ENCODE measurements at places on chromosomes 11 and 22.
A peak's percentile ranks its signal among the peaks of the same experiment; 100 is the strongest.

DNA sequence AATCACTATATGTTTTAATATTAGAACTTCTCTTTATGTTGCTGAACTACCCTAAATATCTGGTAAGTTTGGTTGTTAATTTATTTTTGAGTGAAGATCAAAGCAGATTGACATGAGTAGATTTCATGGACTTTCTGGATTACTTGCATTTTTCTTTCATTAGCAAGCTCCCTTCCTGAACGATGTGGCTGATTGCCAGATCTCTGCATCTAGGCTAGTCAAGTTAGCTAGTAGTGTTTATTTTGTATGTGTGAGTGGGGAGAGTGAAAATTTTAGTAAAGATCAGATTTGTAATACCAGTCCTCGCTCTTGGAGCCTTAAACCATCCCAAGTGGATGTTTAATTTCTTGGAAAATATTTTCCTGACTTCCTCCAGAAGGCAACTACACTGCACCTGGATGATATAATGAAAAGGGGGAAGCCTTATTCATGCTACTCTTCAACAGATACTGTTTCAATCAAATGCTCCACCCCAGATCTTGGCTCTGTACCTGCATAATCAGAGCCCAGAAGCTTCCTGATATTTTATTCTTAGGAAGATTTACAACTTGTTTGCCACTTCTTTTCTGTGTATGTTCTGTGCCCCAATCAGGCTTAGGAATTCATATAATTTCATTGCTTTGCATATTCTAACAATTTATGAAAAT is 143.2 kb upstream of the GRIA4 start:
- no peak for DNase-seq

GRCh38 chr11:70473873-70474690 is 75.8 kb downstream of the CTTN start:
- no peak for DNase-seq

DNA sequence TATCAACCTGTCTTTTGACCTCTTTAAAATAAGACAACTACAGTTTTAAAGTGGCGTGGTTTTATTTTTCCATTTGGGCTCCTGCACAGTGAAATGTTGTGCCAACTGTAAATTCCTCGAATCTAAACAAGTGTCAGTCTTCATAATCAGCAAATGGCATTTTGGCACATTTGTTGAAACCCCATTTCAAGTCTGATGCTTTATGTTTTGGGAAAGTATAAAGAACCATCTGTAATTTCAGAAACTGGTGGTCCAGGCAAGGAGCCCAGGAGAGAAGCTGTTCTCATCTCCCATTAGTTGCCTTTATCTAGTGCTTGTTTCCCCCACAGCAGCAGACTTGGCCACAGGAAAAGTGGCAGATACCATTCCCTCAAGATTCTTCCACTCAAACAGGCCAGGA is 32.7 kb downstream of the VWA5A start:
- no peak for DNase-seq

- peak; percentile 28 for DNase-seq
Measured at GRCh38 chr11:662689-663274, 25.7 kb downstream of the DRD4 start.

- DNase-seq = no peak
Measured at GRCh38 chr11:112345706-112346105, 85.0 kb upstream of the PLET1 start.

- DNase-seq = no peak
Measured at GRCh38 chr11:117387992-117388755, 60.5 kb downstream of the CEP164 start.

GRCh38 chr22:44272401-44272771 is 40.4 kb downstream of the SHISAL1 start:
- DNase-seq = no peak

DNA sequence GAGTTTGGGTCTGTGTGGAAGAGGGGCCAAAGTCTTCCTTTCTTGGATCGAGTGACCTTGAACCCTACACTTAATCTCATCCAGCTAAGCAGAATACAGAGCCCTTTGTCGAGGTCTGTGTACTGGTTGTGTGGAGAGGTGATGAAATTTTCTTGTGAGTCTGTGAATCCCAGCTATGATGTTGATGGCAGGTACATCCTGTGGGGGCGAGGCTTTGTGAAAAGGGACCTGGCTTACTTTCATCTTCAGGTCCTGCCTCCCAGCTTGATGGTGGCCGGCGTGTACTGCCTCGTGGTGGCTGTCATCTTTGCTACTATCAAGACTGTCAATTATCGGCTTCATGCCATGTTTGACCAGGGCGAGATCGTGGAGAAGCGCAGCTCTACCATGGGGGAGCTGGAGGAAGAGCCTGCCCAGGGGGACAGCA is 1.0 kb downstream of the PCNX3 start:
- DNase-seq = no peak

GRCh38 chr22:32880893-32881596 is 79.5 kb downstream of the TIMP3 start:
- no peak for DNase-seq

GRCh38 chr11:73412308-73412707 is 36.1 kb downstream of the RELT start:
- DNase-seq = no peak

GRCh38 chr11:45662096-45662664 is 3.2 kb downstream of the CHST1 start:
- DNase-seq = no peak

DNA sequence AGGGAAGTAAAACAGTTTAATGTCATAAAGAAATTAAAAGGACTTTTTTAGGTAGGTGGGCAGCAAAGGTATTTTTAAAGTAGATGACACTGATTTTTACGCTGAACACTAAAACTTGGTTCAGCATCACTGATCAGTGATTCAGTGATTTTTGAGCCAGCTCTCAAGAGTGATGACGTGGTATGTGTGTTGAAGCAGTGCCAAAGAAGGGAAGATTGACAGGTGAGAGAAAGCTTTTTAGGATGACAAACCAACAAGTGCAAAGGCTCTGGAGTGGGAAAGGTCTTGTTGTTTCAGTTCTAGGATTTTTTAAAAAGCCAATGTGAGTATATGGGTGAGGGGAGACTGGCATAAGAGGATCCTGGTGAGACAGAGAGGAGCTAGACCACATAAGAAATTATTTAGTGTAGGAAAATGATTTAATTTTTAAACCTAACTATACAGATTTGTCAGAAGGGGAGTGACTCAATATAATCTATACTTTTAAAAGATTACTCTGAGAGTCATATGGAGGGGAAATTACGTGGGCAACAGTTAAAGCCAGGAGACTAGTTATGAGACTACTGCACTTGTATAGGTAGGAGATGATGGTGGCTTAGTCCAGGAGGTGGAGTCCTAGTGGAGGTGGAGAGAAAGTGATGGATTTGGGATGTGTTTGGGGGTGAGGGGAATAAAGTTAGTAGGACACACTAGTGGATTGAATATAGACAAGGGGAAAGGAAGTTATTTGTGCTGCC is 17.6 kb upstream of the CALCB start:
- DNase-seq = no peak

DNA sequence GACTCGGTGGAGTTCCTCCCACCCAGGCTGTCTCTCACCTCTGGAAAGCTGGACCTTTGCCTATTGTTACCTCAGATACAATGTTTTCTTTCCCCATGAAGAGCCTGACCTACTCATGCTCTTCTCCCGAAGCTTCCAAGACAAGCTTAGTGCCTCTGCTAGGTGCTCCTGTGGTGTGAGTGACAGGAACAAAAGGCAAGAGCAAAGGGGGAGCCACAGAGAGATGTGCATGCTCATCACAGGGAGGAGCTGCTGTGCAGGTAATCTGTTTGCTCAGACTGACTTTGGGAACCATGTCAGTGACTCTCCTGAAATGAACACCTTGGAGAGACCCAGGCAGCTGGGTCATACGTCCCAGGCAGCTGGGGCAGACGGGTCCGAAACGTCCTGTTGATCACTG is 53.6 kb upstream of the VSTM5 start:
- DNase-seq = peak; percentile 2

DNA sequence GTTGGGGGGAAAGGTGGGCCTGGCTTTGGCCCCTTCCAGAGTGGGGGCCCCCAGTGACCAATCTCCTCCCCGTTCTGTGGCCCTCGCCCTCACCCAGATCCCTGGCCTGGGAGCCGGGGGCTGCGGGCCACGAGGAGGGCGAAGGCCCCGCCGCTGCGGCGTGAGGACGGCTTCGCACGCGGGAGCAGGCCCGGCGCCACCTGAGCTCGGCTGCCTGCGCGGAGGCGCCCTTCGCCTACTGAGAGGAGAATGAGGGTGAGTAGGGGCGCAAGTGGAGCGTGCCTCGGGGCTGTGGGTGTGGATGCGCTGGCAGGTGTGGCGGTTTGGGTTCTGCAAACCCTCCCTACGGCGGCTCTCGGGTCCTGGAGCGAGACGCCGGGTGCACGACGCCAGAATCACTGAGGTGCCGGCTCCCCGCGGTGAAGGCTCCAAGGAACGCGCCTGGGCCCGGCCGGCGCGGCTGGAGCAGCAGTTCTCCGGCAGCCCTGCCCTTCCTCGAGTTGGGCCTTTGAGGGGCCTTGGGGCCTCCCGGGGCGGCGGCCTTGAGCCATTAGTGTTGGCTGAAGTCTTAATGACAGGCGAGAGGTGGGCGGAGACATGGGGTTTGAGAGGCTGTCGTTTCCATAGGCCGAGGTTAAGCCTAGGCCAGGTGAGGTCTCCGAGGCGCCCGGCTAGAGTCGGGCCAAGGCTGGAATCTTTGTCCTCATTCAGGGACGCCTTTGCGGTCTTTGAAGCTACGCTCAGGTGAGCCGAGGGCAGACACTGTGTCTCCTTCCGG is 65.3 kb downstream of the CTTN start:
- DNase-seq = no peak

DNA sequence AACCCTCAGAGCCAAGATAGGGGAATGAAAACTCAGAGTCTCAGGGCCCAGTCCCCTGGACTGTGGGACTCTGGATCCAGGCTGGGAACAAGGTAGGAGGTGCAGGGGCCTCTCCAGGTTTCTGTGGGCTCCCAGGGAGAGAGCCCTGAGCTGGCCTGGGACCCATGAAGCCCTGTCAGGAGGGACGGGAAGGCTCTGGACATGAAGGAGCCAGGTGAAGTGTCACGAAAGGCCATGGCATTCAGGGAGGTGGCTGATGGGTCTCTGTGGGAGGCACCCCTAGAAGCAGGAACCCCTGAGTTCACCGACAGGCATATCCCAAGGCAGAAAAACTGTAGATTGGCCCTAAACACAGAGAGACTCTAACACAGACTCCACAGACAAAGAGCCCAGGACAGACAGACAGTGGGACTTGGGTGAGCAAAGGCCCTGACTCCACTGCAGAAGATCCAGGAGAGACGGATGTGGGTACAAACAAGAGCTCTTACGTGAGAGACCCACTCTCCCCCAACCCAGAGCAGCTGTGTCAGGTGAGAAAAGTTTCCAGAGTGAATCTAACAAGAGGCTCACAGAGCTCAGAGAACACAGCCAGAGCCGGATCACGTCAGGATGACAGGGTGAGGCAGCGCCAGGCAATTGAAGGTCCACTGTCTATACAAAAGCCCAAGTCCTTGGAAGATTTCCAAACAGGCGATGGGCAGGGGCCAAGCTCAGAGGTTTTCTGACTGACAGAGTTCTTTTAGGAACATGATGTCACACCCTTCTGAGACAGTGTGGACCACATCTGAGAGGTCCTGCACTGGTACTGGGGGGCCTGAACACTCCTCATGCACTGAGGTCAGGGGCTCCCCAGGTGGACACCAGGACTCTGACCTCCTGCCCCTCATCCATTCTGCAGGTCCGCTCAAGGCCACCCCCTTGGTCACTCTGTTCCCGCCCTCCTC is 27.4 kb downstream of the IGLL5 start:
- no peak for DNase-seq

- no peak for DNase-seq
Measured at GRCh38 chr11:107719073-107719472, 7.2 kb upstream of the SLN start.

DNA sequence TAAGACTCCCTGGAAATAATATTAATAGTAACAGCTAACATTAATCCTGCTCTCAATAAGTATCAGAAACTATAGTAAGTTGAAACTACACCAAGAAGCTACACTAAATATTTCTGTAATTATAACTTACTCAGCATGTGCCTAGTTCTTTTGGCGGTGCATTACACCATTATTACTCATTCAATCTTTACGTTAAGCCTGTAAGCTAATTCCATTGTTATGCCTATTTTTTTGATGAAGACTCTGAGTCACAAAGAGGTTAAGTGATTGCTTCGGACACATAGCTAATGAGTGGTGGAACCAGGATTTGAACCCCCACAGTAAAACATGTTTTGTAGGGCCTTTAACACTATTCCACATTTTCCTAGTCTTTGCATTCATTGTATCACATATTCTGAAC is 111.6 kb downstream of the RASSF10 start:
- DNase-seq = no peak

GRCh38 chr11:63775191-63775590 is 6.6 kb upstream of the ZFTA start:
- DNase-seq = no peak

GRCh38 chr11:96014217-96014616 is 90.3 kb upstream of the MTMR2 start:
- DNase-seq = no peak

- no peak for DNase-seq
Measured at GRCh38 chr22:50674130-50674500, 1.5 kb downstream of the SHANK3 start.

DNA sequence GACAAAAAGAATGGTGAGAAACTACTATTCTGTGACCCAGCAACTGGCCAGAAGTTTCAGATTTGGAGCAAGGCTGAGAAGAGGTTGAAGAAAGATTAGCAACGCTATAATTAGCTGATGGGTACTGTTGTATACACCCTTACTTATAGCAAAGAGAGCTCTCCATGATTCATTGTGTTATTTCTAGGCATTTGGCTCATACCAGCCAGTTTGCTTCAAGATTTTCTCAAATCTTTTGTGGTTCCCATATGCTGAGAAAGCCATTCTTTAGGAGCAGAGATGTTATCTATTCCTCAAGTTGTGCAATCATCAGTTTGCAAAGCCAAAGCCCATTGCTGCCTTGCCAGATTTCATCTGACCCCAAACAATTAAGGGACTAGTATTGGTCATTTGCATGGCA is 179.4 kb downstream of the ETS1 start:
- no peak for DNase-seq

DNA sequence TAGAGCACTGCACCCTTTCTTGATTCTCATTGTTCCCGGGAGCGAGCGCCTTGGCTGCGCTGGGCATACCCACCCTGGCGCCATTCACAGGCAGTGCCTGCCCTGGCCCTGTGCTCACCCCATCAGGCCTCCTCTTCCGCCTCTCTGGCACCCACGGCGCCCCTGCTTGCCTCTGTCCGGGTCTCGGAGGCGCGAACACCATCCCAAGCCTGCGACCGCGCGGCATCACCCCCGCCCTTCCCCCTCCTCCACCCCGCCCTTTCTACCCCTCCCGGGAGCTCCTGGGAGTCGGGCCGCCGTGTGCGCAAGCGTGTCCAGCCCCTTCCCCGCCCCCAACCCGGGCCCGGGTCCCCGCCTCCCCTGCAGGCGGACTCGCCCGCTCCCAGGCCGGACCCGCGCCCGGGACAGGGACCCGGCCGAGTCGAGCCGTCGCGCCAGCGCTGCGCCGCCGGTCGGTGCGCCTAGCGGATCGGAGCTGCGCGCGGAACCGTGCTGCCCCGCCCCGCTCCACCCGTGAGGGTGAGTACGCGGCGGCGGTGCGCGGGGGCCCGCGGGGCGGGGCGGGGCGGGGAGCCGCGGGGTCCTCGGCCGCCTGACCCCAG is at the start of gene ST3GAL4:
Gene ST3GAL4 (plus strand): TSS at position 363 of the 602 bp plus-strand sequence. CDS start 50,470 bp downstream, outside the sequence.
- peak; percentile 78 for DNase-seq

Data from NCI-H1436 (cell line).